ENCODE measurements at places on chromosomes 7 and 10.
A peak's percentile ranks its signal among the peaks of the same experiment; 100 is the strongest.

DNA sequence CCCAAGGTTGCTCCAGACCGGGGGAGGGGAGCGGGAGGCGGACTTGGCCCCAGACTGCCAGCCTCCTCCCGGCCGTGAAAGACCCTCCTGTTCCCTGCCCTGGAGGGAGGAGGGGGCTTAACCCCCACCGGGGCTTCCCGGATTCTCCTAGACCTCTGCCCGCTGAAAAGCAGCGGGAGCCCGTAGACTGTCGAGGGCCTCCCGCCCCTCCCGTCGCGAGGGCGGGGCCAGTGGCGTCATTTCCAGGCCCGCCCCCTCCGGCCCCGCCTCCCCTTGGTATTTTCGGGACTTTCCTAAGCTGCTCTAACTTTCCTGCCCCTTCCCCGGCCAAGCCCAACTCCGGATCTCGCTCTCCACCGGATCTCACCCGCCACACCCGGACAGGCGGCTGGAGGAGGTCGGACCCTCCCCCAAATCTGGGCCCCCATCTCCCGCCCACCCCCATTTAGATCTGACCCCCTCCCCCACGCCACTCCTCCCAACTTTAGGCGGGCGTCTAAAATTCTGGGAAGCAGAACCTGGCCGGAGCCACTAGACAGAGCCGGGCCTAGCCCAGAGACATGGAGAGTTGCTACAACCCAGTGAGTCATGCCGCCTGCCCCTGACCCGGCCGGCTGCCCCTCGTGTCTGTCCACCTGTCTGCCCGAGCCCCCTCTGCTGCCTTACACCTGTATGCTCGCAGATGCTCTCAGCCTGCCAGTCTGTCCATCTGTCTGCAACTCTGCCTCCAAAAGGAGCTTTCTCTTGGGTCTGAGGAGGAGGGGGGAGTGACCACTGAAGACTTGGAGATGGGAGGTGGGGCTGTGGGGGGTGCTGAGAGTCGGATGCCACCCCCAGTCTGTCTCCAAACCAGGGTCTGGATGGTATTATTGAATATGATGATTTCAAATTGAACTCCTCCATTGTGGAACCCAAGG lies at the start of gene NFKB2:
TSS of gene NFKB2 (plus strand) at position 306 of the 917 bp plus-strand sequence. CDS start at position 561, 255 bp downstream.
- DNase-seq, result peak; percentile 36

DNA sequence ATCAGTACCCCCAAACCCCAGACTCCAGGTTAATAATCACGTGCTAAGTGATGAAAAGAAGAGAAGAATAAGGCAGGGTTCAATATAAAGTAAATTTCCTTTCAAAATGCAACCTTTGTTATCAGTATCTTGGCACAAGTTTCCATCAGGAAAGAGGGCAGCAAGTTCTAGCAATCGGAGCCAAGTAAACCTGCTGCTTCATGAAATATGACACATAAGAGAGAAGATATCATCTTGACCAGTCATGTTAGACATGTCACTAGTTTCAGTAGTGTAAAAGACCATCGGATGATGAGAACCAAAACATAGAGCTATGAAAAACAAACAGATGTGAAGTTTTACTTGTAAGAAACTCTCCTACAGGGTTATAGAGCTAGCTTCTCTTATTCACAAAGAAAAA lies 44.0 kb downstream of the AASS start:
- no peak for DNase-seq

DNA sequence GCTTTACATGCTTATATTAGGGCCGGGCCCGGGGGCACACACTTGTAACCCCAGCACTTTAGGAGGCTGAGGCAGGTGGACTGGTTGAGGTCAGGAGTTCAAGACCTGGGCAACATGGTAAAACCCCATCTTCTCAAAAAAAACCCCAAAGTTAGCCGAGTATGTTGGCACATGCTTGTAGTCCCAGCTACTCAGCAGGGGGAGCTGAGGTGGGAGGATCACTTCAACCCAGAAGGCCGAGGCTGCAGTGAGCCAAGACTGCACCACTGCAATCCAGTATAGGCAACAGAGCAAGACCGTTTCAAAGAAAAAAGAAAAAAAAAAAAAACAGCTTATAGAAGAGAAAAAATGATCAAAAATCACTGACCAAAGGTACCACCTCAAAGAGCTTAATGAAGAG lies 63.1 kb downstream of the AMZ1 start:
- DNase-seq, result no peak

- no peak for DNase-seq
These were observed 188.3 kb upstream of the STK17A start for GRCh38 chr7:43394441-43395130.

GRCh38 chr7:106111655-106112117 lies 426 bp downstream of the SYPL1 start:
- DNase-seq, result peak; percentile 41

DNA sequence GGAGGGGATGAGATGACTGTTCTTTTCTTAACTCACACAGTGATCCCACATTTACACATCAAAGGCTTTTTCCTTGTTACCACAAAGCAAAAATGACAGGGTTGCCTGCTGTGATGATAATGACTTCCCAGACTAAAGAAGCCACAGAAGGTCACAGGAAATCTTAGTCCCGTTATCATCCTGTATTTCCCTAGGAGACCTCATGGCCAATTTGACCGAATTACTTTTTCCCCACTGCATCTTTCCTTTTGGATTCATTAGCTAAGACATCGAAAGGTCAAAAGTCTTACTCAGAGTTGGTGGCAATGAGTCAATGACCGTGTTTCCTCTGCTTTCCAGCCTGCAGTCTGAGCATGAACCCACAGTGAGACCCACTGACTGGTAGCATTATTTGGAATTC lies 130.1 kb upstream of the INHBA start:
- DNase-seq, result no peak

DNA sequence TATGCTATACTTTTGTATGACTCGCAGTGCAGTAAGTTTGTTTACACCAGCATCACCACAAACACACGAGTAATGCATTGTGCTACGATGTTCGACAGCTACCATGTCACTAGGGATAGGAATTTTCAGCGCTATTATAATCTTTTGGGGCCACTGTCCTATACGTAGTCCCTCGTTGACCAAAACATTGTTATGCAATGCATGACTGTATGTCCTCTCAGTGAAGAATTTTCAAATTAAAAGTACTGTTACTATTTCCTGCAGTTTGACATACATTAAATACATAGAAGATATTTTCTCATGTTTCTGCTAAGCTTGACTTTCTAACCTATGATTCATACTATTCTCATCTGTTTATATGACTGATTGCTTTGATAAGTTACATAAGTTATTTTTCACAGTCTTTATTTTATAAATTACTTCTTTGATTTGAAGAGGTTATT lies 203.6 kb downstream of the VTI1A start:
- no peak for DNase-seq

All from NCI-H524 (cell line).